ENCODE measurements at places on chromosomes 12 and 14.

GRCh38 chr14:74905595-74906142, 17.4 kb downstream of the RPS6KL1 start:
- no peak for DNase-seq

DNA sequence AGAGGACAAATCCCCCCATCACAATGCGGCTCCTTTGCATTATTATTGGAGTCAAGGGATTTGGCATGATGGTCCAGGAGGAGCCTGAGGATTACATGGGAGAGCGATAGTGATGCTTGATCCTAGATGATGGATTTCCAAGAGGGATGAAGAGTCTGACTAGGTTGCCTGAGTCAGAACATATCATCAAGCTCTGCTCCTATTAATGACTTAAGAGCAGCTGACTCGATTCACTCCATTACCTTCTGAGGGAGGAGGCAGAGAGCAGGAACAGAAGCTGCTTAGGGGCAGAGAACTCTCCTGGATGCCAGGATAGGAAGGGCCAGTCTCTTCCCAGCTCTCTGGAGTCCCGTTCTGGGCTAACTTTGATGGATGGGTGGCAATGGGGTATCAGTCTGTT, 54.0 kb upstream of the CISTR start:
- DNase-seq = no peak

GRCh38 chr12:122790393-122791075, 16.2 kb downstream of the CCDC62 start:
- DNase-seq = no peak

DNA sequence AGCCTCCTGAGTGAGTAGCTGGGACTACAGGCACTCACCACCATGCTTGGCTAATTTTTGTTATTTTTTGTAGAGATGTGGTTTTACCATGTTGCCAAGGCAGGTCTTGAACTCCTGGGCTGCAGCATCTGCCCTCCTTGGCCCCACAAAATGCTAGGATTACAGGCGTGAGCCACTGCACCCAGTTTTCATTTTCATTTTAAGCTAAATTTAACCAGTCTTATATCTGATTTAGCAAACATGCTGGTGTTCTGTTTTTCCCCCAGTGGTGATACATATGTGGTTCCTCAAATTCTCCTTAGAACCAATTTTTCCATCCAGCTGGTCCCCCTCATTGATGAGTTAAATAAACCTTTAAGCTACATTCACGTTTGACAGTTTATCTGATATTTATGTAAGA, 43.8 kb upstream of the BICD1 start:
- DNase-seq = no peak

GRCh38 chr14:24178399-24179178, 6.7 kb downstream of the REC8 start:
- DNase-seq = no peak

DNA sequence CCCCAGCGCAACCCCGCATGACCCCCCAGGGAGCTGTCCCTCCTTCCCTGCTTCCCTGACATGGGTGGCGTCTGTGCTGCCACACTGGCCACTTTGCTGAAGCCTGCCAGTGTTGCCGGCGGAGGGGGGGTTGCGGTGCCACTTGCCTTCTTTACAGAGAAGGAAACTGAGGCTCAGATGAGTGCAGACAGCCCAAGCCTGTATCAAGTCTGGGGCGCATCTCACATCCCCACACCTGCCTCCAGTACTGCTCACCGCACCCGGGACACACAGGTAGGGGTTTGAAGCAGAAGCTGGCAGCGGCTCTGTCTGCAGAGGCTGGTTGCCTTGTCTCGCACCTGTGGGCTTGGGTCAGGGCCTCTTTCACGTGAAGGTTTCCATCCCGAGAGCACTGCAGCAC, 104.7 kb upstream of the RTL1 start:
- no peak for DNase-seq

- DNase-seq = no peak
Observed at GRCh38 chr14:104941508-104942365, 17.1 kb downstream of the PLD4 start.

DNA sequence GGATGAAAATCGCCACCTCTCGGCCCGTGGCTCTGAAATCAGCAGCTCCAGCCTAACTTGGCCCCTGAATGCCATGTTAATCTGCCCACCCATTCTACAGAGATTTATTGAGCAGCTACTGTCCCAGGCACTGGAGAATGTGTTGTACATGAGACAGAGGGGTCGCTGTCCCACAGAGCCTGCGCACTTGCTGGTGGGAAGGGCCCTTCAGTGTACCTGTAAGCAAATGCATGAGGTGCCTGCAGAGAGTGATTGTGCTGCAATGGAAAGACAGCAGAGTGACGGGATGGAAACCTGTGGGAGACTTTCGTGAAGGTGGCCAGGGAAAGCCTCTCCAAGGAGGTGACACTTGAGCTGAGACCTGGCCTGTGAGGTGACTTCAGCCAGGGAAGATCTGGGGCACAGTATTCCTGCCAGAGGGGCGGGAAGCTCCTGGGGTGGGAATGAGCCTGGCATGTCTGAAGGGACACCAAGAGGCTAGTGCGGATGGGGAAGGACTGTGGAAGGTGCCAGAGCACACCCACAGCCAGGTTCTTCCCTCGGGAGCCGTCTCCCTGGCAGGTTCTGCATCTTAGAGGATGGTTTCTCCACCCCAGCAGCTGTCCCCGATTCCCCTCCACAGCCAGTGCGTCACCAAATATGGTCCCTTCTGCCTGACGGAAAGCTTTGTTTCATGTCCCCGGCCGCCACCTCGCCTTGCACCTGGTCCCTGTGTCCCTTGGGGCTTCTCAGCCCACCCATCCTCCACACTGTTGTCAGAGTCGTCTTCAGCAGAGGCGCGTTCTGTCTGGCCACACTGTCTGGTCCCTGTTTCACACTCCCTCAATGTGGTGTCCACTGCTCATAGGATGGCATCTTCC, 8.7 kb downstream of the SMIM41 start:
- DNase-seq = no peak

DNA sequence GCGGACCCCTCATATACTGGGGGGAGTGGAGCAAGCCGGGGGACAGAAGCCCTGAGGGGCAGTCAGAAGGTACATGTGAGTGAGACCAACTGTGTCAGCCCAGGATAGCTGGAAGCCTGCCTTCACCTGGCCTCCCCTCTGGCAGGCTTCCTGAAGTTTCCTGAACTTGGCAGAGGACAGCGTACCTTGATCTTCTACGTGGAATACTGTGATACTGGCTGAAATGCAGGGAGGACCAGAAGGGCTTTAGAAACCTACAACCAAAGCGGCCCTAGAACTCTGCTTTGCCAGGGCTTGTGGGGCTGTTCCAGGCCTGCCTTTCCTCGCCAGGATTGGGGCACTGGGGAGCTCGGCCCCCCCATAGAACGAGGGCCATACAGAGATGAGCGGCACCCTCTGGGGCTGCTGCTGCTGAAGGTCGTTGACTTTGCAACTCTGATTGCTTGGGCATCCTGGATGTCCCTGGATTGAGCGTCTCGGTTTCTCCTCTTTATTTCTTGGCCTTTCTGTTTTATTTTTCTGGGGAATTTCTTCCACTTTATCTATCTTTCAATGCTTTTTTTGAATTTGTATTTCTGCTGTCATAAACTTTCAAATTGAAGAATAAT, 66.5 kb downstream of the SLC25A47 start:
- no peak for DNase-seq

DNA sequence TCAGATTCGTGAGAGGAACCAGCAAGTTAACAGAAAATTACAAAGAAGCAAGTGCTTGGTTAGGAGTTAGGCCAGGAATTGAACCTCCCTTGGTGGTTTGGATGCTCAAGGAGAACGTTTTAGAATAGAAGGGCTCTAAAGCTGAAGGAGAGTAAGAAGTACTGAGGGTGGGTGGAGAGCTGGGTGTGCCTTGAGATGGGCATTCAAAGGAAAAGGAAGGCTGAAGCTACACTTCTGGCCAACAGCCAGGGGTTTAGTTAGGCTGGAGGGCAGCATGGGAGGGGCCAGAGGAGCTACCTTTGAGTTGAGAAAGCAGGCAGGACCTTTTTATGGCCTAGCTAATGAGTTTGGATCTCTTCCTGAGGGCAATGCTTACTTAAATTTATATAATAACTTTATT, 421.2 kb downstream of the CCDC91 start:
- no peak for DNase-seq

DNA sequence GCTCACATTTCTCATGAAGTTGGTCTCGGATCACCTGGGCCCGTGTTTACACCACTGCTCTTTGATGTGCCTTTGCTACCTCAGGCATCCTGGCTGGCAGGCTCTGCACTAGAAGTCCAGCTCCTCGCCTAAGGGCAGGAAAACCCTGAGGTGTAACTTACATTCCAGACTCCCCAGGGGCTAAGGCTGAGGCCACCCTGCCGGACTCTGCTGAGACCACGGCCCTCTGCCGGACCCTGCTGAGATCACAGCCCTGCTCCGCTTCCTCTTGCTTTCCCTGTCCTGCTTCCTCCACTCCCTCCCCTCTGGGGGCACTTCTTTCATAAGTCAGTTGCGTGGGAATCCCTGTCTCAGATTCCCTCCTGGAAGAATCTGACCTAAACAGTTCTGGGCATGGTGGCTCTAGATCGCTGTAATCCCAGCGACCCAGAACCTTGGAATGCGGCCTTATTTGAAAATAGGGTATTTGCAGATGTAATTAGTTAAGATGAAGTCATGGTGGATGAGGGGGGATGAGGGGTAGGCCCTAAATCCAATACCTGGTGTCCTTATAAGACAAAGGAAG, 17.2 kb downstream of the RILPL1 start:
- DNase-seq = no peak

DNA sequence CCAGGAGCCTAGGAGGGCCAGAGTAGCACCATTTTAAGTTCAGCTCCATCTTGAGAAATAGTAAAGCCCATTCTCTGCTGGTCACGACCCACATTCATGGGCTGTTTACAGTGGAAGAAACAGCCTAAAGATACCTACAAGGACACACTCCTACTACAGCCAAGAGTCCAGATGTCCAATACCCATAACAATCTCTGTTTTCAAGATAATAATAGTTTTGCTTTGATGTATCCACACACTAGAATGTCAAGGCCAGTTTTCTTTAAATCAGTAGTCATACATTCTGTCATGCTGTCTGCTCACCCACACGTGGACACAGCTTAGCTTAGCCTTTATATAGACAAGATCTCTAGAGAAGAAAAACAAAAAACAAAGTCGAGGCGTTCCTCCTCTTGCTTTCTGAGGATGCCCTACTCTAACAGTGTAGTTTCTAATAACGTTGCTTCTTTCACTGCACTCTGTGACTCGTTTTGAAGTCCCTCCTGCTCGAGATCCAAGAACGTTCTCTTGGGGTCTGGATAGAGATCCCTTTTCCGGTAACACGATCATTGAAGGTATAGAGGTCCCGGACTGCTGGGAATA, 17.9 kb upstream of the ETFBKMT start:
- DNase-seq = no peak

GRCh38 chr14:37034410-37035285, 137.8 kb downstream of the SLC25A21 start:
- no peak for DNase-seq

GRCh38 chr12:41924111-41924510, 220.6 kb downstream of the GXYLT1 start:
- no peak for DNase-seq

- DNase-seq = no peak
Observed at GRCh38 chr14:34937442-34937841, 45.4 kb upstream of the SRP54 start.

DNA sequence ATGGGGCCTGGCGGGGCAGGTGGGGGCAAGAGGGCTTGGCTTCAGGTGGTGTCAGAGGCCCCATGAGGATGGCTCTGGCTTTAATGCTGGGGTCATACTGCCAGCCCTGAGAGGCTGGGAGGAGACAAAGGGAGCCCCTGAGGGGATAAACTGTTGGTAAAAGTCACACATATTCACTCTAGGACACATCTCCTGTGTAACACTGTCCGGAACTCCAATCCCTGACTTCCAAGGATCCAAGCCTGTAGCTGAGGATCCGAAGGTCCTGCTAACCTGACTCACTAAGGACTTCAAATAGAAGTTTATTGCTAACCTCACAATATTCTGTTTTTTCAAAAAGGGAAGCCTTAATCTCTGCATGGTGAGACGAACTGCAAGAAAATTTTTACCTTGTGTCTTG, 39.2 kb upstream of the GPR68 start:
- DNase-seq = no peak

- no peak for DNase-seq
Observed at GRCh38 chr12:49588281-49588680, 17.2 kb downstream of the FAM186B start.

DNA sequence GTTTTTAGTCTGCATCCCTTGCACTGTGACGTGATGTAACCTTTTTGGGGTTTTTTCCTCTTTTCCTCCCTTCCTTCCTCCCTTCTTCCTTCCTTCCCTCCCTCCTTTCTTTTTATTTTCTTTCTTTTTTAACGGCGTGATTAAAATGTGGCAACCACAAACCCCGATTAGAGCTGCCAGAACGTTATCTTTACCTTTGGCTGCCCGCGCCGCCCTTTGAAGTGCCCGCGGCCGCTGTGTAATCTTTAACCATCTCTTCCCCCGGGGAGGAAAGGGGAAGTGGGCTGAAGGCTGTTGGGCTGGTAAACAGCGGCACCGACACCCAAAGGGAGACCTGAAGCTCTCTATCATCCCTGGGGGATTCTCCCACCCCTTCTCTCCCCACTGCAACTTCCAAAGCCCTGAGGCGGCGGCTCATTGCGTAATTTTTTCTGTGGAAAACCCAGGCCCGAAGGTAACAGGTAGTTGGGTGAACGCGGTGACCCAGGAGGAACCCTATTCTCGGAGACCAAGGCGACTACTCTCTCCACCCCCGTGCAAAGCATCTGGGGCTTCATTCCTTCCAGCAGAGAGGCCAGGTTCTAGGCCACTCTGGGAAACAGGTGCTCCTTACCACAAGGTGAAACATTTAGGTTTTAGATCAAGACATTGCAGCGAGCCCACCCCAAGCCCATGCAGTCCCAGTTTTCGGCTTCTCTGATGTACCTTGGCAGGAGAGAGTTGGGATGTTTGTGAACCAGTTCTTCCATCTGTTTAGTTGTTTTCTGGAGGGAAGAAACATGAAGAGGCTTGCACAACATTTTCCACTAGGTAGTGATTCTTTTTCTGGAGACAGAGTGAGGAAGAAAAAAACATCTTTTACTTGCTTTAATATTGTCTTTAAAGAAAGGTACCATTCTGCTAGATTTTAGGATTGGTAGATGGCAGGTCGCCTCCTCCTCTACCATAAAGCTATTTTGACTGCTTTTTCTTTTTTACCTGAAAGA, 1.5 kb downstream of the LGR5 start:
- no peak for DNase-seq

DNA sequence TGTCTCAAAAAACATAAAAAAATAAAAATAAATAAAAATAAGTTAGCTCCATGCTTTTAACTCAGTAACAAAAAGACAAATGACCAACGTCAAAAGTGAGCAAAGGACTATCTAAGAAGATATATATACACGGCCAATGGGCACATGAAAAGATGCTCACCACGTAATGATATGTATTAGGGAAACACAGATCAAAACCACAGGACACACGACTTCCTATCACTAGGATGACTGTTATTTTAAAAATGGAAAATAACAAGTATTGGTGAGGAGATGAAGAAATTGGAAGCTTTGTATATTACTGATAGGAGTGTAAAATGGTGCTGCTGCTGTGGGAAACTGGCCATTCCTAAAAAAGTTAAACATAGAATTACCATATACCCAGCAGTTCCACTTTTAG, 20.2 kb upstream of the P2RX7 start:
- no peak for DNase-seq

GRCh38 chr12:122192441-122192840, 9.5 kb downstream of the LRRC43 start:
- no peak for DNase-seq

All from HFF-Myc (cell line).